Stimulated activated CD8-positive, alpha-beta memory T cell treated with anti-CD3 and anti-CD28 coated beads, Interleukin-4, amount 100 ng/mL, for 4 hours (primary cell): ENCODE measurements at places on chromosomes 4 and X.

DNA sequence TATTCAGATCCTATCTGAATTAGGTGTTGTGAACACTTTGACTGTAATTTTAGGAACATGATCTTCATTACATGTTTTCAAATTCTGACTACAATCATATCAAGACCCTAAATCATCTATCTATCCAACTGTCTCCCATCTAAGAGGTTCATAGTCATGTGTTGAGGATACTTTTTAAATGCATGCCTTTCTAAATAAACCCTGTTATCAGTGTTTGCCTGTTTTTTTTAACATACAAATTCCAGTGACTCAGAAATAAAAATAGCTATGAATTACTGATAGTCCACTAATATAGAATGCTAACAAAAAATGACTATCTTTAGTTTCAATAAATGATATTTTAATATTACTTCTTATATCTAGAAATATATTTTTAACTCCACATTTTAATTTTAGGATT is 8.0 kb downstream of the RAB28 start:
- DNase-seq, result no peak

DNA sequence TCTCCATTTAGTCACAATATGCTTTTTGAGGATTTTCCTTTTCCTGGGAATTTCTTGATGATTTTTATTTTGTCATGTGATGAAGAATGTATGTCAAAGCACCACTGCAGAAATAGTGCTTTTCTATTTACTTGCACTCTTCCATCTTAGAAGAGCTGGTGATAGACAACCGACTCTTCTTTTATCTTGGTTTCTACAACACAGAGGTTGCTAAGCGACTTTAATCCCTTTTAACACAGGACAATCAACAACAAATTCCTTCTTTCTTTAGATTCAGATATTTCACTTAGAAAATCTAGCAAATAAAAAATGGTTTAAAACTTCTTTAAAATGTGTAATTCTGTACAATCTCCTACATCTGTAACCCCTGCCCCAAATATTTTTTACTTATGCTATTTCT is 34.6 kb downstream of the TET2 start:
- DNase-seq, result no peak

- no peak for DNase-seq
These were observed 5.4 kb downstream of the RAB9A start for GRCh38 chrX:13694359-13694758.

- no peak for DNase-seq
These were observed 51.6 kb upstream of the CPLX1 start for GRCh38 chr4:877502-877901.

GRCh38 chr4:142846108-142846728 is at the start of gene INPP4B:
TSS of gene INPP4B (minus strand) at chr4:142846301.
- no peak for DNase-seq

DNA sequence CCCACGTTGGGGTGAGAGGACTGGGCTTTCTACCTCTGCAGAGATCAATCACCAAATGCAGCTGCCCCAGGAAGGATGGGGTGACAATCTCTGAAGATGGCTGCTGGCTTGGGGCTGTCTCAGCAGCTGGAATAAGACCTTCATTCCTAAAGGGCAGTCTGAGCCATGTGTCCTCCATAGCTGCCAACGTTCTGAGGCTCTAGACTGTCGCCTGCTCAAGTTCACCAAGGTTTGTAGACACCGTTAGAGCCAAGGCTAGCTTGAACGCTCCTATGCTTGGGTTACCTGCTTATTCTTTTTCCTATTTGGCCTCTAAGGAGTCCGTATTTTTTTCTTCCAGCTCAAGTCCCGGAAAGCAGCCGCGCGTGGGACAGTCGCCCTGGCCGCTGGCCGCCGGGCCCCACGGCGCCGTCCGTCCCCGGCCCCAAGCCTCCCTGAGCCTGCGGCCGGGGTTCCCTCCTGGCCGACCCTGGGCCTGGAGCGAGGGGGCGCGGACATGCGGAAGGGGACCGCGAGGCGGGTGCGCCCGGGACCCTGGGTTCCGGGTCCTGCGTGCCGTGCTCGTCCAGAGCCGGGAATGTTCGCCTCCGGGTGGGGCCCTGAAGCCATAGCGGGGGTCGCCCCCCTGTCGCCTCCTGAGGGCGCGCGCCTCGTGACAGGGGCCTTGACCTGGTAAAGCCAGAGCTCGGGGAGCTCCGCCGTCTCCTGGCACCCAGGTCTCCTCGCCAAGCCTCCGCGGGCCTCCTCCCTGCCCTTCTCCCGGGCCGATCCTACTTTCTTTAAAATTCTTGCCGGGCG is 23.3 kb downstream of the MRFAP1 start:
- DNase-seq, result no peak

DNA sequence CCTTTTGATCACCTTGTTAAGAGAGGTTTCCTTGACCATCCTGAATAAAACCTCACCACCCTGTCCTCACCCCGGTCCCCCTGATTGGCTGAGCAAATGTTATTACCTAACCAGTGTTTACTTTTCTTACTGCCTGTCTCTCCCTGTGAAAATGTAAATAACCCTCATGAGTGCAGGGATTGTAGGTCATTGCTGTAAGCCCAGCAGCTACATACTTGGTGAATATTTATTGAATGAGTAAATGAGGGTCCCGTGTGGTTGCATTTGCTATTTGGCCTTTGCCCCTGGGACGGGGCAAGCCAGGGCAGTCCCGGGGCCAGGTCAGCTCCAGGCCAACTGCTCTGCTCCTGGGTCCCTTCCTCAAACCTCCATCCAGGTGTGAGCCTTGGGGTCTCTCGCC is 55.5 kb upstream of the CLCN4 start:
- no peak for DNase-seq

DNA sequence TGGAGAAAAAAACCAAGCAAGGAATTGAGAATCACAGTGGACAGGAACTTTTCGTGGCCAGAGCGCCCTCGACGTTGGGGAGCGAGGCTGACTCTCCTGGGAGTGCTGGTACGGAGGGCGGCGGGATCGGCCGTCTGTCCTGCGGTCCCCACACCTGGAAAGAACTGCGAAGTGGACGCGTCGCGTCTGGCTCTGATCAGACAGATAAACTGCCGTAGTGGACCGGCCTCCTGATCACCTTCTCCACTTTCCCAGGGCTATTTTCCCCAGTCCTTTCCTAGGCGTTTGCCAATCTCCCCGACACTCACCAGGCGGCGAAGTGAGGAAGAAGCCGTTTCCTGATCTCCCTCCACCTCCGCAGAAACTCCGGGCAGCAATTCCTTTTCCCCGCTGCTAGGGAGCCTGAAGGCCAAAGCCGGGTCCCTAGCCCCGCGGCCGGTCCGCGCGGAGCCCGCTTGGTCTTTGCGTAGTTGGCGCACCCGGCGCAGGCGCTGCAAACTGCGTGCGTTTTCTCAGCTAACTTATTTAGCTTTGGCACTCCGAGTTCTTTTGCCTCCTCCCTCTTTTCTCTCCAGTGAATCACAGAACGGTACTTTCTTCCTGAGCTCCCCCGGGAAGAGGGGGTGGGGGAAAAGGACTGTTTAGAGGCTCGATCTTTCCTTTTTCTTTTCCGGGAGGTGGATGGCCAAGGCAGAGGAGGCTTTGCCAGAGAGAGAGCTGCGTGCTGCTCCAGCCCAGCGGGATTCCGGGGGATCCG is at the start of gene ARSJ:
Gene ARSJ (minus strand): TSS at position 500 of the 757 bp plus-strand sequence. CDS start 813 bp downstream, outside the sequence.
- DNase-seq, result no peak

DNA sequence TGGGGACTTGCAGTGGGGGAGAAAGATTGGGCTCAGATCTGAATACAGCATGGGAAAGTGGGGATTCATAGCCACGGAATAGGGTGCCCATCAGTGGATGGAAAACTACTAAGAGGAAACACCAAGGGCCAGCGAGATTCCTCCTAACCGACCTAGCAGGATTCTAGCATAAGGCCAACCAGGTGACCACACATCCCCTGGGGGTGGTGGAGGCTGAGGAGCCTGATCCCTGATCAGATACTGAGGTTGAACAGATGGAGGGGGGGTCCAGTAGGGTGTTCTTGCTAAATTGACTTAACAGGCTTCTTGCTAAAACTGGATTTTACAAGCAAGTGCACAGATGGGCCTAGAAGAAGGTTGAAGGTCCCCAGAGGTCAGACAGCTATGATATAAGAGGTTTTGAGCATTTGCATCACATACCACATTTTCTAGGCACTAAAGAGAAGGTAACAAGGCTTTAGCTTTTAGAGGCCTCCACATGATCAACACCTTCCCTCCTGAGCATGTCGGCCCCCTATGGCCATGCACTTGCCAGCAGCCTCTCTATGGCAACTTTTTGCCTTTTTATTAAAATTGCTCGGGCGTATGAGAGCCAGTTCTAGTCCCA is 69.1 kb upstream of the PUDP start:
- DNase-seq, result no peak

DNA sequence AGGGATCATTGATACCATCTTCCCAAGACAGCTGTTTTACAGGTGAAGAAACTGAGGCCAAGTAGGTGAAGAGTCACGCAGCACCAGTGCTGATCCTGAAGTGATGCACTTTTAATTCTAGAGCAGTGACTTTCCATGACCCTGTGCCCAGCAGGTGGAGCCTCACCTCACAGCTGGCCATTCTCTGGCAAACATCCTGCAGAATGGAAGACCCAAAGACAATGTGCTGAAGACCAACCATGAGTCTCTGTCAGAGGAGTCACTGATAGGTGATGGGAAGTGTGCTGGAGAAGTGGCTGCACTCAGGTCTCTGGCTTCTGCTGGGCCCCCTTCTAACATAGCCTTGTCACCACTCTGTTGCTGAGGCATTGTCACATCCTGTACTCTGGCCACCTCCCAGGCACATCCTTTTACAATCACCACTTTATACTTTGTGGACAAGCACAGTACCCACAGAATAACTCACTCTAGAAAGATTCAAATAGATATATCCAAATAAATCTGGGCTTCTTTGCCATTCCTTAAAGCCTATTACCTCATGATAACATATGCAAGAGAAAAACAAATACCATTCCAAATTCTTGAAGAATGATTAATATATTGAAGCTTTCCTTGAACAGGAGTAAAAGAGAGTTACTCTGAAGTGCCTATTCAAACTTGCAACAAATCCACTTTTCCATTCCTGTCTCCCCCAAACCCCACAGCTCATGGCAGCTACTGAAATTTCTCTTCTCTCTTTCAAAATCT is 64.1 kb upstream of the SCOC start:
- DNase-seq, result no peak

DNA sequence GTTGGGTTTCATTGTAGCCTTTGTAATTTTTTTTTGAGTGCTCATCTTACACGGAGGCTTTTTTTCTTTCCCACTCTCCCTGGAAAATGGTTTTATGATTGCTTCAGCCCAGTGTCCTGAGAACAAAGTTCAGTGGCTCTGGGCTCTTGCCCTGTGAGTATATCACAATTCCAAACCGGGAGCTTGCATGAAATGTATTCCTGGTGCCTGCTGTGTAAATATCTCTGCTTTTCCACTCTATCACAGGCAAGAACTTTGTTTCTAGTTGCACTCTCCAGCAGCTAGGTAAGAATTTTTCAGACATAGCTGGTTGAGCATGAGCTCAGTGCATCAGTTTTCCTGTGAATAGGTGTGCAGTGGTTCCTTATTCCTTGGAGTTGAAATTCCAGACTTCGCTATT is 60.8 kb downstream of the SUPT20HL2 start:
- DNase-seq, result no peak

DNA sequence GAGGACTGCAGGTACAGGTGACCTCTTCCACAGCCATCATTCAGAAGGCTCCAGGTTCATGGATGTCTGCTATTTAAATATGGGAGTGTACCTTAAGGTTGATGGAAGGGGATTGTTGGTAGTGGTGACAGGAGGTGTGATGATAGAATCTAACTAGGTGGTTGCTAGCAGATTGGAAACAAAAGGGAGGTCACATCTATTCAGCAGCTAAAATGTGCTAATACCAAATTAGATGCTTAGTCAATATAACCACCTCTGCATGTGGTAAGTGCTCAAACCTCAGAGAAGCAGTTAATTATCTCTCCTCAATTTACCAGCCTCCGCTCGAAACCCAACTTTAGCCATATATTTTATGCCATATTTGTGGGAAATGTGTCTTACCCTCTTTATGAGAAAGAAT is 98.7 kb upstream of the CCSER1 start:
- no peak for DNase-seq

- DNase-seq, result no peak
These were observed 34.5 kb upstream of the TLL1 start for GRCh38 chr4:165838575-165838974.

GRCh38 chr4:155984106-155984797 is 30.6 kb upstream of the CTSO start:
- DNase-seq, result no peak

GRCh38 chrX:2463973-2464676 is 36.7 kb downstream of the DHRSX start:
- no peak for DNase-seq

GRCh38 chr4:3770323-3771163 is 4.4 kb downstream of the ADRA2C start:
- no peak for DNase-seq

DNA sequence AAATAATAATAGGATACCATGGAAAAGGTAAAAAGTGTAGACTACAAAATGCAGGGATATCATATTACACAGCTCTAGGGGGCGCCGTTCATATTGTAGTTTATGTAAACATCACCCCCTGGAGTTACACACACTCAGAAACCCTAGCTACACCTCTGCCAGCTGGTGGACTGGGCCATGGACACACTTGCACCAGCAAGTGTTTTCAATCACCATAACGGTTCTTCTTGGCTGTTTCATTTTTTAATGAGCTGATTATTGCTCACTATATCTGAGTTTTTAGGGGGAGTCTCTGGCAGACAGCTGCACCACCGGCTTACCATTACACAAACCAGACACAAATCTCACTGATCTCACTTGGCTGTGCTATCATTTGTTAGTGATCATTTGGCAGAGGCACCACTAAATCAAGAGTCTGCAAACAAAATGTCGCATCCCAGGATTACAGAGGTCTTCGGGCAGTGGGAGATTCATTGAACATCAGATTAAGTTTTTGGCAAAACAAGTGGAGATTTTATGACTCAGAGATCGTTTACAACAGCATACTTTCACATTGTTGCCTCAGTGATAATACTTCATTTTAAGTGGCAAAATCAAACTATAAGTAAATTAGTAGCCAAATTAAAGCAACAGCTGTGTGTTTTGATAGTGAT is 185.7 kb downstream of the UNC5C start:
- DNase-seq, result no peak

DNA sequence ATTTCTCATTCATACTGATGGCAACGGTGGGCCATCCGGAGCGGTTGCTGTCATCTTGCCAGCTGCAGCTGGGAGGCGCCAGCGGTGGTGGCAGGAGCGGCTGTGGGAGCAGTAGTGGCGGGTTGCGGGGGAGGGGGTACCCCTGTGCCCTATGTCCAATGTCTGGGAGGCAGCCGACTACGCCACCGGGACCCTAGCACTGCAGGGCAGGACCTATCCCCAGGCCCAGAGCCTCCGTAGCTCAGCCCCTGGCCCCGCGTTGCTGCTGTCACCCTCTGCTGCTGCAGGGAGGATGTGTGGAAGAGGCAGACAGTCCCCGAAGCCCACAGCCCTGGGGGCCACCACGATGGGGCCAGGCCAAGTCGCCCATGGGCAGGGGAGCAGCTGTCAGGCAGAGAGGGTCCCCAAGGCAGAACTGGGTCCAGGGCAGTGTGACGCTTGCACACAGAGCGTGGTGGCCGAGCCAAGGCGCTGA is 10.0 kb upstream of the SPP1 start:
- no peak for DNase-seq
